ENCODE measurements at places on chromosomes 7 and 10.

DNA sequence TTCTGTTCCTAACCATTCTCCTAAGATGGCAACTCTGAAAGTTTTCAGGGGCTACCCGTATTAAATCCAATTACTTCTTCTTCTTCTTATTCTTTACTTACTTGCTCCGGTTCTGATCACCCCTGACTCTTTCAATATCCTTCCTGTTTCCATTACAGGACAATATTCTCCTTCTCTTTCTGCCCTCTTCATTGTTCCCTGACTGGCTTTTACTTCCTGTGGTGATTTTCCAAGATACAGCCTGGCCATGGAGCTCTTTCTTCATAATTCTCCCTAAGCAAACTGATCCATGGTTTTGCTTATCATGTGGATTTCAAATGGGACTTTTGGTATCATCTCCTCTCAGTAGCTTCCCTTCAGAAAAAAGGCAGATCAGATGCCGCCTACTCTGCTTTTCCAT is 35.4 kb downstream of the CCDC186 start:
- DNase-seq: no peak

DNA sequence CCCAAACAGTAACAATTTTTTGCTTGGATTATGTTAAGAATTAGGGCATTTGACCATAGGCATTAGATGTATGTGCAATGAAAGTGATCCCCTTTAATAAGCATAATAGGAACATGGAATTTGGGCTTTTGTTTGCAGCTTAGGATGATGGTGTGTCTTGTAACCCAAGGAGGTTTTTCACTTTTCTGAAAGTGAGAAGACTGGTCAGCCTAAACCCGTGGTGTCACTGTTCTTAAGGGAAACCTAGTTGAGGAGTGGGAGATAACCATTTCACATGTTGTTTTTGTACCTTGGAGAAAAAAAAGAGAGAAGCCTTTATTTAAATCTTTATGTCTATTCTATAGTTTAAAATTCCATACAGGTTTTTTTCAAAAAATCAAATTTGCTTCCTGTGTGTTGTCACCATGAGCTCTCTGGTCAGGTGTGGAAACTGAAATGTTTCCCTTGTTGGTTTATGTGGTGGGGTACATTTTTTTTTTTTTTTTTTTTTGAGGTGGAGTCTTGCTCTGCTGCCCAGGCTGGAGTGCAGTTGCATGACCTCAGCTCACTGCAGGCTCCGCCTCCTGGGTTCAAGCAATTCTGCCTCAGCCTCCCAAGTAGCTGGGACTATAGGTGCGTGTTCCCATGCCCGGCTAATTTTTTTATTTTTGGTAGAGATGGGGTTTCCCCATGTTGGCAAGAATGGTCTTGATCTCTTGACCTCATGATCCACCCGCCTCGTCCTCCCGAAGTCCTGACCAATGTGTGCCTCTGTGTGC is 7.7 kb downstream of the CCM2 start:
- DNase-seq: no peak

- no peak for DNase-seq
Observed at GRCh38 chr10:78659598-78659967, 409.2 kb upstream of the ZMIZ1 start.

DNA sequence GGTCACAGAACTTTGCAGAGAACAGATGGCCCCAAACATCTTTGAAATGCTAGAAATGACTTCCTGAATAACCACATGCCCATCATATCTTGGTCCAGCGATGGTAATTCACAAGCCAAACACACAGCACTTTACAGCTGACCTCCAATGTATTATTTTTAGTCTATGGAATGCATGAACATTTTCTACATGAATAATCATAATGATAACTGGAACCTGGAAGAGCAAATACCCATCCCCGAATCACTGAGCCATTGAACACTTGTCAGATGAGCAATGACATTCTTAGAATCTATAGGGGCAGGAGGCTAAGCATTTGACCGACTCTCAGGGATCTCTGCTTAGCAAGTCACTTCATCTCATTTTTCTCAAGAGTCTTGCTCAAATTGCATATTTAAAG is 167.3 kb downstream of the CREB5 start:
- DNase-seq: no peak
